HepG2 (cell line): ENCODE measurements at places on chromosomes 2 and 18.

GRCh38 chr18:26403491-26403890, 144.9 kb downstream of the KCTD1 start:
- no peak for DNase-seq

- DNase-seq, result peak; percentile 35
Measured at GRCh38 chr2:219626540-219626939, 890 bp upstream of the SLC4A3 start.

GRCh38 chr18:41576643-41577042, 378.4 kb upstream of the PIK3C3 start:
- DNase-seq, result no peak

DNA sequence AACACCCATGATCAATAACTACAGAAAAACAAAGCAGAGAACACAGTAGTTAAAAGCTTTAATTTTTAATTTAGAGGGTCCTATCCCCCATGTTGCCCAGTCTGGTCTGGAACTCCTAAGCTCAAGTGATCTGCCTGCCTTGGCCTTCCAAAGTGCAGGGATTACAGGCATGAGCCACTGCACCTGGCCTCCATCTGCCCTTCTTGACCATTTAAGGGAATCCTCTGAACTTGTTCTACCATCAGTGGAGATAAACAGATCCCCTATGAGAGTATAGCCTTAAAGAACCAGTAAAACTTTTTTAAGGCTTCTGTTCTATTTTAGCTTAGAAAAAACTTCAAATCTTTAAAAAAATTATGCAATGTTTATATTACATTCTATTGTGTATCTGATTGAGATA, 13.5 kb upstream of the ATP5MC3 start:
- DNase-seq, result no peak

- no peak for DNase-seq
Measured at GRCh38 chr18:11391661-11392060, 217.7 kb upstream of the SLC35G4 start.

DNA sequence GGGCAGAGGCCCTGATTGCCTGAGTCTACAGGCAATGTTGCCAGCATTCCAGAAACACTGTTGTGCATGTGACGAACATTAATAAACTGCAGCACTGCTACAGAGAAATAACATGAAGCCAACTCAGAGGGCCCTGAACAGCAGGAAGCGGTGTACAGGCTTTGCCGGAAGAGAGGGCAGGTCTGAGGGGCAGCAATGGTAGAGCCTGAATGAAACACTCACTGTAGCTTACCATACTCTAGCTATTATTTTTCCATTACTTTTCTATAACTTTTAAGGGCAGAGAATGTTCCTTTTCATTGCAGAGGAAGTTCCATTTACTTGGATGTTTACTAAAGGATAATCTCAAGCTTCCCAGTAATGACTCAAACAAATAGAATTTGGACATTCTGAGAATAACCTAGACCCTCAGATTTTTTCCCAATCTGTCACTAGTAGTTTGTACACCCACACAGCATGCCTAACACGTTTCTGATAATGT, 150.4 kb downstream of the MTX2 start:
- DNase-seq, result no peak

DNA sequence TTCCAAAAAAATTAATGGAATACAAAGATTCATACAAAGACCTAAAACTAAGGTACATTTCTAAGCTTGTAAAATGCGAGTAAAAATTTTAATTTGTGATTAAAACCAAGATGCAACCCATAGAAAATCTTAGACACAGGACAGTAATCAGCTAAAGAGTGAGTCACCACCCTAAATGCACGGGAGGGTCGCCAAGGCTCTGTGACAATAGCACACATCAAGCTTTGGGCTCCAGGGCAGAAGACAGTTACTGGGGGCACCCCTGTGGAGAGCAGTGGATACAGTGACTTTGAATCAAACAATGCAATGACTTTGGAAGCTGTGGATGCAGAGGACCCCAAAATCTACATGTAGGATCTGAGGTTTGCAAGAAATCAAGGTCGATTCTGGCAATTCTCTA, 7.5 kb downstream of the FLACC1 start:
- no peak for DNase-seq

DNA sequence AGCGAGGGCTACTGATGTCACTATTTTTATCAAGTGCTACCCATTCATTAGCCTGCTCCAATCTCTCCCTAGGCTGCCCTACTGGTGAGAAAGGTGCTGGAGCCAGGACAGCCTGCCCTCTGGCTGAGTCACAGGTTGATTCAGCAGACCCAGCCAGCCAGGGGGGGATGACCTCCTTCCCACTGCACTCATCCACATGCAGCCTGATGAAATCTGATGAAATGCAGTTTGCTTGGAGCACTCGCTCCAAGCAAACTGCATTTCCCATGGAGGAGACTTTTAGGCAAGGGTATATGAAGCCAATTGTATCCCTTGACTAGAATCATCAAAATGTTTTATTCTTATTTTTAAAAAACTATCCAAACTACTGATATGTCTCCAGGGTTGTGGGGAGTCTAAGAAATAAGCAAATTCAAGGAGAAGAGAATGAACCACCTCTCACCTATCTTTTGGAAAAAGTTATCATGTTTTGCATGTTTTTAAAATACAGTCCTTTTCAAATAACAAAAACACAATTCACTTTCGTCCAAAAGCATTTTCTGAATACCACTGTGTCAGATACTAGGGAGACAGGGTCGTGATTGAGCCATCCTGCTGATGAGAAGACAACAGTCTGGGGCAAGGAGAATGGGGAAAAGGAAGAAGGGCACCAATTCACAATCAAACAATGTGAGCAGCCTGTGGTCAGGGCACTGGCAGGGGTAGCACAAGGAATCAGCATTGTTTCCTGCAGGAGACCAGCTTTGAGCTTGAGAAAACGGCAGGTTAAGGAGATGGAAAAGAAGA, 128.3 kb downstream of the AFF3 start:
- no peak for DNase-seq

GRCh38 chr2:128538396-128538795, 219.7 kb upstream of the HS6ST1 start:
- DNase-seq, result no peak
